Kidney tubule cell (primary cell): ENCODE measurements at places on chromosomes 12 and 14.

DNA sequence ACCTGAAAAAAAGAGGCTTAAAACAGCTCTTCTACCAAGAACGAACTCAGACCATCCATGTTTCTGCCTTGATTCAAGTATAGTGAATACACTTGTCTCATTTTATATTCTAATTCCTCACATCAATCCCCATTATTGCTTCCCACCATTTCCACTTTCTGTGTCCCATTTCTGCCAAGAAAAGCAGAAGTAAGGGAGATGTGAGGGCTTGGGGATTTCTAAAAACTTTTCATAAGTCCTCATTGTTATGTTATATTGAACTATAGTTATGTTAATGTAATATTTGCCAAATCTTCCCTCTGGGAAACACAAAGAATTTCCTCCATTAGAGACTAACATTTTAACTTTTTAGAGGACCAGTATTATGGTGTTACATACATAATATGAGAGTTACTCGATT is 48.2 kb upstream of the PSMA6 start:
- no peak for DNase-seq

GRCh38 chr12:111406474-111407376 is 1.0 kb downstream of the SH2B3 start:
- DNase-seq = no peak

DNA sequence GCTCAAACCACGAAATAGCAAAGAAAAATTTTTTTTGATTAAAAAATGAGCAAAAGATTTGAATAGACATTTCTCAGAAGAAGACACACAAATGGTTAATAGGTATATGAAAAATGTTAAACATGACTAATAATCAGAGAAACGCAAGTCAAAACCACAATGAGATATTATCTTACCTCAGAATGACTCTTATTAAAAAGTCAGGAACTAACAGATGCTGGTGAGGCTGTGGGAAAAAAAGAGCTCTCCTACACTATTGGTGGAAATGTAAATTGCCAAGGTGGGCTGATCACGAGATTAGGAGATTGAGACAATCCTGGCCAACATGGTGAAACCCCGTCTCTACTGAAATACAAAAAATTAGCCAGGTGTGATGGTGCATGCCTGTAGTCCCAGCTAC is 315.5 kb upstream of the FLRT2 start:
- DNase-seq = no peak

DNA sequence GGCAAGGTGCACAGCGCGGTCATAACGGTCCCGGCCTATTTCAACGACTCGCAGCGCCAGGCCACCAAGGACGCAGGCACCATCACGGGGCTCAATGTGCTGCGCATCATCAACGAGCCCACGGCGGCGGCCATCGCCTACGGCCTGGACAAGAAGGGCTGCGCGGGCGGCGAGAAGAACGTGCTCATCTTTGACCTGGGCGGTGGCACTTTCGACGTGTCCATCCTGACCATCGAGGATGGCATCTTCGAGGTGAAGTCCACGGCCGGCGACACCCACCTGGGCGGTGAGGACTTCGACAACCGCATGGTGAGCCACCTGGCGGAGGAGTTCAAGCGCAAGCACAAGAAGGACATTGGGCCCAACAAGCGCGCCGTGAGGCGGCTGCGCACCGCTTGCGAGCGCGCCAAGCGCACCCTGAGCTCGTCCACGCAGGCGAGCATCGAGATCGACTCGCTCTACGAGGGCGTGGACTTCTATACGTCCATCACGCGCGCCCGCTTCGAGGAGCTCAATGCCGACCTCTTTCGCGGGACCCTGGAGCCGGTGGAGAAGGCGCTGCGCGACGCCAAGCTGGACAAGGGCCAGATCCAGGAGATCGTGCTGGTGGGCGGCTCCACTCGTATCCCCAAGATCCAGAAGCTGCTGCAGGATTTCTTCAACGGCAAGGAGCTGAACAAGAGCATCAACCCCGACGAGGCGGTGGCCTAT is 875 bp downstream of the HSPA2 start:
- peak; percentile 25 for DNase-seq

DNA sequence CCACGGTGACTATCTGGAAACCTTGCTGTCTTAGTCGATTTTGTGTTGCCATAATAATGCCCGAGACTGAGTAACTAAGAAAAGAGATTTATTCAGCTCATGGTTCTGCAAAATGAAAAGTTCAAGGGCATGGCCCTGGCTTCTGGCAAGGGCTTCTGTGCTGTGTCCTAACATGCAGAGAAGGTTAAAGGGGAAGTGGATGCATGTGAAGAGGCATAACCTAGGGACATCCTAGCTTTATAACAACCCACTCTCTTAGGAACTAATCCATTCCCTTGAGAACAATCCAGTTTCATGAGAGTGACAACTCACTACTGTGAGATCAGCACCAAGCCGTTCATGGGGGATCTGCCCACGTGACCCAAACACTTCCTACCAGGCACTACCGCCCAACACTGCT is 11.5 kb downstream of the FLVCR2 start:
- DNase-seq = no peak

DNA sequence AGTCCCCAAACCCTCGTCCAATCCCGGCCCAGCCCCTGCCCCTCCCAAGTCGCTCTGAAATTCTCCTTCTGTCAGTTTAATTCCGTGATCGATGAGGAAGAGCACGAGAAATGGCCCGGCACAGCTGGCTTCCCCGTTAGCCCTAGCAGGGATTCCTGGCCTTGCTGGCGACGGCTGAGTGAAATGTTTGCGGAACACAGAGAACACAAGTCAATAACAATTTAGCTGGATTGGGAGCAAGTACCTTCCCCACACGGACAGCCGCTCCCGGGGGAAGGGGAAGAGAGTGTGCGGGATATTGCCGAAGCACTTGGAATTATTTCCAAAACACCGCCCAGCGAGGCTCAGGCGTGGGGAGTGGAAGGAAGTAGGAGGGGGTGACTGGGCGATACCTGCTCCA is 134.6 kb downstream of the RBM19 start:
- DNase-seq = no peak

DNA sequence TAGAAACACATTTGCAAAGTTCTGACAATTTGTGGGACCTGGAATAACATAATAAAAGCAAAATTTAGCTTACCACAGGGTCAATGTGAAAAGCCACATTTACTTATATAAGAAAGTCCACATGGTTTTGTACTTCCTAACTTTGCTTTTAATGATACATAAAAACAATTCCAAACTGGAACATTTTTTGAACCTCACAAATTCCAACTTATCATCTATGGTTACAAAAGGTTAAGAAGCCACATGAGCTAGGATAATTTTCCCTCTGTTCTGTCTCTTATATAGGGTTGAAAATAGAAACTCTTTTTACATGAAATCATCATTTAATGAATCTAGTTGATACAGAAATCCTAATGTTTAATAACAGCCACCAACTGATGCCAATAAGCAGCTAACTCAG is 8.9 kb upstream of the RERG start:
- no peak for DNase-seq

DNA sequence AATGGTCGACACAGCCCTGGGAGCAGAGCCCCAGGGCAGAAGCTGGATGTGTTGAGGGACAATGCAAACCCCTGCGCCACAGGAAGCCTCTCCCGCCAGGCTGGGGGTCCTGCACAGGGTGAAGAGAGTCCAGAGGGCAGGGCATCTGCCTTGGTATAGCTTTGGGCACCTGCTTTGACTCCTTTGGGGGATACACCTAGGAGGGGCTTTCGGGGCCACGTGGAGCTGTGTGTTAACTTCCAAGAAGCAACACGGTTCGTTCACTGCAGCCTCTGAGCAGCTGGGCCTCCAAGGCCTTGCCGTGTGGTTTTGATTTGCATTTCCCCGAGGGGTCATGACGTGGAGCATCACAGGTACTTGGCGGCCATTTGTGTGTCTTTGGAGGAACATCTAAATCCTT is 5.8 kb upstream of the PUS1 start:
- DNase-seq = no peak
